ENCODE measurements at places on chromosomes 12 and 14.

- no peak for DNase-seq
Observed at GRCh38 chr12:47602949-47603558, 102.8 kb downstream of the RPAP3 start.

DNA sequence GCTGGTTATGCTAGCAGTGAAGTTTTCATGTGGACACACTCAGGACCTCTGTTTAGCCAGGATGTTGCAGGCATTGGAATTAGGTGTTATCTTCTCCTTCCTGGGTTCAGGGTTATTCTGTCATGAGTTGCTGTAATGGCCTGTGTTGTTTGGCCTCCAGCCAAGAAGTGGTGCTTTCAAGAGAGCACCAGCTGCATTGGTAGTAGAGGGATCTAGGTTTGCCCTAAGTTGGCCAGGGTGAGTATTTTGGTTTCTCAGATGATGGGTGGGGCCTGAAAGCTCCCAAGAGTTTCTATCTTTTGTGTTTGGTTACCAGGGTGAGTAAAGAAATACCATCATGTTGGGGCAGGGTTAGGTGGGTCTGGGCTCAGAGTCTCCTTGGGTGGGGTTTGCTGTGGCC, 2.7 kb upstream of the GZMH start:
- DNase-seq: peak; percentile 1

DNA sequence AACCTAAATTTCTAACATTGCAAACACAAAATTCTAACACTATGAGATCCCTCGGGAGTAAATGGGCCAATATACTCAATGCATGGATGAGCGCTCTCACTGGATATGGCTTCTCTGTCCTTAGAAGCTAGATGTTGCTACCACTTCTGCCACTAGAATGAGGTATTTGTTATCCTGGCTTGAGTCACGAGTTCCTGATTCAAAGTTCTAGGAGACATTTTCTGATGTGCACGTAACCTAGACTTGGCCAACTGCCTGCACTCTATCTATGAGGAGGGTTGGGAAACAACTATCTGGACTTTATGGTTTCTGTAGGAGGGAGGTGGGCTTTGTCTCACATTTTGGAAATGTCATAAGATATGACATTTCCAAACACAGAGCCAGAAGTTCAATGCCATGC, 37.6 kb downstream of the FERMT2 start:
- no peak for DNase-seq

DNA sequence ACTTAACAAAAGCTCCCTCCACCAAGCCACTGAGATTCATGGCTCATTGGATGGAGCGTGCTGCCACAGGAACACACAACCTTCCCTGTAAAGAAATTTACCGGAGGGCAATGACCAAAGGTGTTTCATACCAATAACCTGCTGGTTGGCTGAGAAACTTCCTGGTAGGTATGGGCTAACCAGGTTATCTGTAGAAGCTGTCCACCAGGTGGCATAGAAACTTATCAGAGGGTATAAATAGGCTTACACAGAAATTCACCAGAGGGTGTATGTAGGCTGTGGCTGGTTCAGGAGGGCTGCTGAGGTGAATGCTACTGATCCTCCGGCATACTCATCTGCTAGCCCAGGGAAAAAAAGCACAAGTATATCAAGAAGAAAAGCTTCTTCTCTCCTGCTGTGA, 27.1 kb upstream of the MTERF2 start:
- no peak for DNase-seq

GRCh38 chr14:95195031-95195430, 37.7 kb upstream of the DICER1 start:
- DNase-seq: no peak

DNA sequence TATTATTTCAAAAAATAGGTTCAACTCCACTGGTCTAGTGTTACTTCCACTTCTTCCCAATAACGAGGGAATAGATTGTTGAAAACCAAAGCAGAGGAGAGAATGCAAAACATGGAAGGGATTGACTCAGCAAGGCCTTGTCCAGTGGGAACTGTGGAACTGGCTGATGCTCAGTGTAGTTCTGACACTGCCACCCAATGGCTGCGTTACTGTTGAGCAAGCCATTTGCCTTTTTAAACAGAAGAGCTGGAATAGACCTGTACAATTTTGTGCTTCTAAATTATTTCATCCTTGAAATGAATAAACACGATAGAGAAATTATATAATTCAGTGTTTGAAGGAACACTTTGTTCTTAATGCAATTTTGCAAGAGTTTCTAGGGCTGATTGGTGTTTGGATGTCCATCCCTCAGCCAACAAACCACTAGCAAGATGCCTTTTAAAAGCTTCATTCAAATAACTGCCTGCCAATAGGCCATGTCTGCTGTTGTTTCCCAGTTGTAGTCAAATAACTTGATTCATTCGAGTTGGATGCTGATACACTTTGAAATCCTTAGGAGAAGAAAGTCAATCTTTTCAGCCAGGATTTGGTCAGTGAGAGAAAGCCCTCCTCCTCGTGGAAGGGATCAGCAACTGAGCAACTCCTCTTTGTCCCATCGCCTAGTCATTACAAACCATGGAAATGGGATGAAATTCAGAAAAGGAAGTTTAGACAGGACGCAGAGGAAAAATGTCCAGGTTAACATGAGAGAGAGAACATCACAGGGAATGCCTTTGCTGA, 7.3 kb upstream of the MGP start:
- peak; percentile 57 for DNase-seq

- no peak for DNase-seq
Observed at GRCh38 chr12:19181666-19182426, 52.3 kb downstream of the PLEKHA5 start.

GRCh38 chr14:68327231-68327630, 465.6 kb downstream of the ZFP36L1 start:
- DNase-seq: no peak

DNA sequence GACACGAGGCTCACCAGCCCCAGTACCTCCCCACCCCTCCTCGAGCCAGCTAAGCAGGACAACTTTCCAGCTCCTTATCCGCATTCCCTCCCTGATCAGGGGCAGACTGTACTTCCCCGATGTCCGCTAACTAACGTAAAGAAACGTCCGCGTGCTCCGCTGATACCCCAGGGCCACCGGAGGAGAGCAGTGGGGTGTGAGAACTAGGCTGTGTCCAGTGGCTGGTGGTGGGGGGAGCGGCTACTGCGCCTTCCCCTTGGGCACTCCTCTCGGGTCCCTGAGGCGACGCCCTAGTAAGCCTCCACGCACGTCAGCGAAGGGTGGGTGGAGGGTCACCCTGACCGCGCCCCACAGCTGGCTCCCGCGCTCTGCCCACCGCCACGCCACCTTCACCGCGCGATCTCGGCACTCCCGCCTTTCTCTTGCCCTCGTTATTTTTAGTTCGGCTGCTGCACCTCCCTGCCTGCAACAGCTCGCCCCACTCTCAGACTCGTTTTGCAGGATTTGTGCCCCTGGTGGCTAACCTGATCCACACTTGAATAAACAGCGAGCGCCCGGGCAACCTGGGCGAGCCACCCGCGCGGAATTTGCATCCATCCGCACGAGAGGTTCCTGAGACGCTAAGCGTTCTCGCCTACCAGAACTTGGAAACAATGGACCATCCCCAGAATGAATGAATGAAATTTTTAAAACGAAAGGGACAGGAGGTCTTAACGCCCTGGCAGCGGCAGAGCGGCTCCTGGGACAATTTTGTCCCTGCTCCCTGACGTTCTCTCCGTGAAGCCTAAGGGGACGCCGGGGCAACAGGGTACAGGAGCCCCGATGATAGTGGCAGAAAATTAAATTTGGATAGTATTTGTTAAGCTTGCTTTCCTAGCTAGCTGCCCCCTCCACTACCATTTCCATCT, 6.9 kb upstream of the BMP4 start:
- no peak for DNase-seq

DNA sequence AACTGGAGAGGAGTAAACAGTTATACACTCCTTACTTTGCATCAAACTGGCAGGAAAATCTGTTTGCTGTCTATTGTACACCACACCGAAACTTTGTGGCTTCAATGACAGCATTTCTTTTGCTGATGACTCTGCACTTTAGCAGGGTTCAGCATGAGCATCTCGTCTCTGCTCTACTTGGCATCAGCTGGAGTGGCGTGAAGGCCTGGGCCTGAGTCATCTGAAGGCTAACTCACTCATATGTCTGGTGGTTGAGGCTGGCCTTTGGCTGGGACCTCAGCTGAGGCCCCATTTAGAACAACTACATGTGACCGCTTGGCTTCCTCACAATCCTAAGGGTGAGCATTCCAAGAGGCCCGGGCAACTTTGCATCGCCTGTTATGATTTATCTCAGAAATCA, 28.7 kb upstream of the REP15 start:
- peak; percentile 94 for DNase-seq

- no peak for DNase-seq
Observed at GRCh38 chr12:53145383-53146260, 34.9 kb upstream of the ZNF740 start.

- DNase-seq: peak; percentile 3
Observed at GRCh38 chr12:26402648-26403047, 207.3 kb downstream of the SSPN start.

GRCh38 chr12:93089805-93090569, 160.9 kb upstream of the EEA1 start:
- DNase-seq: peak; percentile 77

DNA sequence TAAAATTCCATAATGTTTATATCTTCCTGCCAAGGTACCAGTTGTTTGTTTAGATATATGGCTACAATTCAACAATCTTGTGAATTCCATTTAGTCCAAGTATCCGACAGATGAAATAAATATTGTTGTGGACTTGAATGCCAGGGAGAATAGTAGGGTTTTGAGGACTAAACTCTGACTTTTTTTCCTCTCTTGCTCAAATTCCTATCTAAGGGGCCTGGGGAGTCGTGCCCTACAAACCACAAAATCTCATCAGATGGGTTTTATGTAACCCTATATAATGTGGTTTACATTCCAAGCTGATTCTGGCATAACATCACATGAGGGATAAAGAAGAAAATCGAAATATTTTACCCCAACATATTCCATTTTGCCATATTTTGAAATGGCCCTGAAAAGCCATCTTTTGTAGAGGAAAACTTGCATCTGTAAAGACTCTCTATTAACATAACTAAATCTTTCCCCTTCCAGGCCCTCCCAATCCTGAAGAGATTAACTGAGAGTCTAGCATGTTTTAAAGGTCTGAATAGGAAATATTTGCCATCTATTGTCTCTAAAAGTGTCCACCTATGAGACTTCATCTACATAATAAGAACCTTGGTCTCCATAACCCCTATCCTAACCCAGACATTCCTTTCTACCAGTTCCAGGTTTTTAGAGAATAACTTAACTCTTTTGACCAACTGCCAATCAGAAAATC, 184.7 kb upstream of the KITLG start:
- peak; percentile 8 for DNase-seq

- peak; percentile 67 for DNase-seq
Observed at GRCh38 chr14:99779751-99780150, 13.5 kb upstream of the EML1 start.

DNA sequence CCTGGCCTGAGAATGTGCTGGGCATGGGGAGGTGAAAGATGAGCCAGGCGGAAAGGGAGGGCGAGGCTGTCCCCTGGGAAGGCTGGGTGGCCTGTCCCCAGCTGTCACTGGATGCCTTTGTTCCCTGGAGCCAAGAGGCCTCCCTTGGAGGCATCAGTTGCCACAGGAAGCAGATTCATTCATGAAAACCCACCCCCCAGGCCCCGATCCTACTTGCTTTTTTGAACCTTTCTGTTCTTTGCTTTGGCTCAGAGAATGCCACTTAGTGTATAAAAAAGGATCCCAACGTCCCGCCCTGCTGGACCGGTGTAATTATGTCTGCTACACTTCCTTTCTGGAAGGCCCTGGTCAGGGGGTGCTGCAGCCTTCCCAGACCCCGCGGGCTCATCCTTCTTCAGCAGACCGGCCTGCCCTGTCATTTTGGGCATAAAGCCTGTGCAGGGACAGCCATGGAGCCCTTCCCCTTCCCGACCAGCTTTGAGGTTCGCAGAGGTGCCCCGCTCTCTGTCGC, 220.2 kb downstream of the SLC41A2 start:
- DNase-seq: peak; percentile 53

- DNase-seq: no peak
Observed at GRCh38 chr12:95096852-95097251, 23.4 kb upstream of the NR2C1 start.

DNA sequence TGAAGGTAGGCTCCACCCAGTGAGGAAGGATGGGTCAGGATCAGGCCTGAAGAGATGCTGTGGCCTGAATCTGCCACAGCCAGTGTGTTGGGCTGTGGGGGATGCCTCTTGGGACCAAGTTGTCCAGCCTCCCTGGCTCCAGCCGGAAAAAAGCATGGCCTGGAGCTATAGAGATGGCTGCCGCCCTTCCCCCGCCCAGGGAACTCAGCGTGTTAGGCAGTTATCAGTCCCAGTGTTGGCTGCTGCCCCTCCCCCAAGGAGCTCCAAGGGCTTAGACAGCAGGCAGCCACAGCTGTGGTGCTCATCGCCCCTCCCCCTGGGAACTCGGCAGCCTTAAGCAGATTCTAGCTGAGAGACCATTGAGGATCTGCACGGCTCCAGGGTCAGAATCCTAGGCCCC, 158.0 kb downstream of the CAPZA3 start:
- DNase-seq: peak; percentile 32

GRCh38 chr14:90580377-90581335, 183.8 kb downstream of the CALM1 start:
- DNase-seq: no peak

DNA sequence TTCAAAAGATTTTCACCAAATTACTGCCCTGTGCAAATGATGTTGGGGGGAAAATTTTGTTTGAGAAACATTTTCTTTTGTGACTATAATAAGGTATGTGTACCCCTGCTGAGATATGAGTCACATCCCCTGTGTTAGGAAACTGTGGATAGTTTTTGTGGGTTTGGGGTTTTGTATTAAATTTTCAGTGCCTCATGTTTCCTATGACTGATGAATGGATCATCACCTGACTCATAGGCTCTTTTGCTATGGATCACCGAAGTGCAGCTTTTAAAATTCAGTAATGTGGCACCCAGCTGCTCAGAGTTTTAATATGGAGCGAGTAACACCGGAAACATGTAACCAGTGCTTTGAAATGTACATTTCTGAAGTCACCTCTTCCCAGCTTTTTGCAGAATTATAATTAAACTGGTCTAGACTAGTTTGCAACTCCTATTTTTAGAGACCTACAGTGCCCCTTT, 167.4 kb upstream of the HMGA2 start:
- DNase-seq: peak; percentile 99

DNA sequence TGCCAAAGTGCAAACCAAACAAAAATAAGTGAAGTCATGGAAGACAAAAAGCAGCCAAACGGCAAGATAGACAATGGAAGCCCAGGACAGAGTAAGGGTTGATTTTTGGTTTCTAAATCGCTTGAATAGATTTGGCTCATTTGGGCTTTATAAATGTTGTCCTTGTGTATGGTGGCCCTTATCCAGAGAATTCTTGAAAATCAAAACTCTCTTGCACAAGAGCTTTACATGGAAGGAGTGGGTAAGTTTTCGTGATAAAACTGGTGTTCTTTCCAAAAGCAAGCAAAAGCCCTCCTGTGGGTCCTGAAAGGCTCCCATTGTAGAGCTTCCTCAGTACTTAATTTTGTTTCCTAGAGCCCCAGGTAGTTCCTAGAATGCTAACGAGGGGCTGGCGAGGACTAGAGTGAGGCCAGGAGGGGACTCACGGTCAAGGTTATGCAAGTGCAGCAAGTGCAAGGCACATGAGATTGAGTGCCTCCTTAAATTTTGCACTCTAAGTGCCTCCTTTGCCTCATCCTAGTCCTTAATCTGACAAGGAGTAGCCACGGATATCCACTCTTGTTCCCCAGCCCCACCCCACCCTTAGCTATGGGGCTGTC, 4.1 kb downstream of the SIX6 start:
- no peak for DNase-seq
